ENCODE measurements at places on chromosomes 4 and X.
A peak's percentile ranks its signal among the peaks of the same experiment; 100 is the strongest.

- no peak for DNase-seq
Measured at GRCh38 chrX:15678339-15678738, 13.7 kb upstream of the CLTRN start.

GRCh38 chr4:71304289-71304850 lies 34.5 kb upstream of the SLC4A4 start:
- DNase-seq = no peak

- DNase-seq = no peak
Measured at GRCh38 chr4:176622251-176622948, 170.3 kb downstream of the VEGFC start.

DNA sequence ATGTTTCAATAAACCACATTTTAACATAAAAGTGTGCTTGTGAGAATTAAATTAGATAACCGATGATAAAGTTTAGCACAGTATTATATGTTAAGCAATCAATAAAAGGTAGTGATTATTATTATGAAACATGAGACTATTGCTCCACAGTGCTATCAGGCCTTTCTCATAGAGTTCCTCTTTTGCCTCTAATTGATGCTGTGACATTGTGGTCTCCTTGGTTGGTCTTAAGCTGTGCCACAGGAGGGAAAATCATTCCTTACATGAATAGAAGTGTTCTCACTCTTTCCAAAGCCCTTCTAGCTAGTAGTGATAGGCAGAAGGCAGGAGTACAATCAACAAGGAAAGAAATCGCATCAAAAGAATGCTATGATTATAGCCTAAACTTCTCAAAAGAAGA lies 9.2 kb upstream of the PDHA2 start:
- DNase-seq = no peak

- DNase-seq = no peak
Measured at GRCh38 chr4:82473621-82474164, 43.3 kb downstream of the ENOPH1 start.

- DNase-seq = no peak
Measured at GRCh38 chr4:178233906-178234305, 791.7 kb upstream of the AGA start.

DNA sequence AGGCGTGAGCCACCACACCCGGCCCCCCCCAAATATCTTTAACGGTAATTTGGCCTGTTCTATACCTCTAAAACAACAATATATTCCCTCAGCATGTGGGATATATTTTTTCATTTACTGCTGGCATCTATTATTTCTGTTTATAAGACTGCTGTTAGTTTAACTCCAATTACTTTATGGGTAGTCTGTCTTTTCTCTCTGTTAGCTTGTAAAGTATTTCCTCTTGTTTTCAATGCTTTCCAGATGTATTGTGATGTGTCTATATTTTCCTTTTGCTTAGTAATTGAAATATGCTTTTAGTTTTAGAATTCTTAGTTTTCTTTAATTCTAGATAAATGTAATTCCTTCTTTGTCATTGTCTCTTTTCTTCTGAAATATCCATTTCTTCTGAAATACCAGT lies 445.8 kb downstream of the ANKRD50 start:
- DNase-seq = no peak

DNA sequence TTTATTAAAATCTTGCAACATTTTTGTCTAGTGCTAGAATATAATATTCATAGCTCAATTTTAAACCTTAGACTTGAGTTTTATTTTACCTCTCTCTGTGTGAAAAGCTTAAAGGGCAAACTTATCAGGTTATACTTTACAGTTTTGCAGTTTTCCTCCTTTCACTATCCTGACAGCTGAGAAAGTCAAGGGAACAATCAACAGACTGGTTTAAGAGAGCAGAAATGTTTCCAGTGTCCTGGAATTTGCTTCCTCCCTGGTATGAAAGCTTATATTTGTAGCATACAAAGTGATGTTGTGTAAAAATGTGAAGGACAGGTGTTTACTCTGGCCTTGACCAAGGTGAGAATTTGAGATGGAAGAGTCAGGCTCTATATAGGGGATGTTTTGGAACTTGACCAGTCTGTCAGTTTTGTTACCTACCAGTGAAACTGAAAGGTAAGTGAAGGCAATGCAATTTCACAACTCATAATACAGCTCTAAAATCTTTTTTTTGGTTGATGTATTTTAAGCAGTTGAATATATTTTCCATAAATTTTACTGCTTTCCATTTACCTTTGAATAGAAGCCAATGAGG lies 64.6 kb downstream of the FHIP1A start:
- DNase-seq = no peak

DNA sequence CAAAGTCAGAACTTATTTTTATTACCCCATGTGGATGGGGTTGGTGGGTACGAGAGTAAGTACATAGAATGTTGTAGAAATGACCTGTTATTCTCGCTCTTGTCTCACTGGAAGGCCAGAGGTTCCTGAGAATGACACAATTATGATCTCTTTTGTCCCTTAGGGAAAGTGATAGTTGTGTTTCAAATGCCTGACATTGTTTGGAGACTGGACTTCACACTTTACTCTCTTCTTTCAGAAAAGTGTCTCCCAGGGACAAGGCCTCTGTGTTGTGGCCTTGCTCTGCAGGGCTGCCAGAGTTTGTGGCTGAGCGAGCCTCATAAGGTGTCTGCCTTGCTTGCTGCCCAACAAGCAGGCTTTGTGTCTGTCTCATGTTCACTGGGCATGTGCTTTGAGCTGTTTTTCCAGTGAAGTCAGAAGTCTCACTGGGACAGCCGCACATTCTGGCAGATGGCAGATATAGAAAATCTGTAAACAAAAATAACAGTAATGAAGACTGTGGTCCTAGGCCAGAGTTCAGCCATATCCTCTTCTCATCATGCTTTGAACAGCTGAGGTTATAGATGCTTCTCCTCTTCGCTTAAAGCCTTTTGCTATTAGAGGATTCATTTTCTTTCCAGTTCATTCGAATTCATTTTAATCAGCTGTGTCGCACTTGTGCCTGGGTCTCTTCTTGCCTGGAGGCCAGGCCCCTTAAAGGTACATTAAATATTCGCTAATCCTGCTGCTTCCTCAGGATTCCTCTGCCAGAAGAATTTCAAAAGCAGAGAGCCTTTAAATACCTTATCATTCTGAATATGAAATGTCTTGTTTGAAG lies 14.4 kb downstream of the PPEF1 start:
- DNase-seq = no peak

- DNase-seq = no peak
Measured at GRCh38 chr4:87068583-87069021, 133.8 kb downstream of the AFF1 start.

DNA sequence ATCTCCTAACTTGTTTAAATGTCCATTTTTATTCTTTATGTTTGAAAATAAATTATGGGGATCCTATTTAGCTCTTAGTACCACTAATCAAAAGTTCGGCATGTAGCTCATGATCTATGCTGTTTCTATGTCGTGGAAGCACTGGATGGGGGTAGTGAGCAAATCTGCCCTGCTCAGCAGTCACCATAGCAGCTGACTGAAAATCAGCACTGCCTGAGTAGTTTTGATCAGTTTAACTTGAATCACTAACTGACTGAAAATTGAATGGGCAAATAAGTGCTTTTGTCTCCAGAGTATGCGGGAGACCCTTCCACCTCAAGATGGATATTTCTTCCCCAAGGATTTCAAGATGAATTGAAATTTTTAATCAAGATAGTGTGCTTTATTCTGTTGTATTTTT lies 27.6 kb downstream of the NUDT6 start:
- DNase-seq = no peak

DNA sequence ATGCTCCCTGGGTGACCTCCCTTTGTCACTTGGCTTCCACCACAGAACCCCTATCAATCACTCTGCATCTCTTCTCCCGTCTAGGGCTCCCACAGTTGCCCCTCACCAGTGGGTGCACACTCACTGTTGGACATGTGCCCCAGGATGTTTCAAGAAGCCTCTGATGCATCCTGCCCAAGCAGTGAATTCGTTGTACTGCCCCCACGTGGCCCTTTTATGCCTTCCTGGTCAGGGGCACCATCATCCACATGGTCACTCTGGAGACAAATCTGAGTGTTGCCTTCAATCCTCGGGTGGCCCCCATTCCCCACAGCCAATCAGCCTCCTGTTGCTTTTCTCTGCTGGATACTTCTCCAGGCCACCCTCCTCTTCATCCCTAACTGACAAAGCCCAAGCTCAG lies 12.2 kb downstream of the ITIH6 start:
- no peak for DNase-seq

DNA sequence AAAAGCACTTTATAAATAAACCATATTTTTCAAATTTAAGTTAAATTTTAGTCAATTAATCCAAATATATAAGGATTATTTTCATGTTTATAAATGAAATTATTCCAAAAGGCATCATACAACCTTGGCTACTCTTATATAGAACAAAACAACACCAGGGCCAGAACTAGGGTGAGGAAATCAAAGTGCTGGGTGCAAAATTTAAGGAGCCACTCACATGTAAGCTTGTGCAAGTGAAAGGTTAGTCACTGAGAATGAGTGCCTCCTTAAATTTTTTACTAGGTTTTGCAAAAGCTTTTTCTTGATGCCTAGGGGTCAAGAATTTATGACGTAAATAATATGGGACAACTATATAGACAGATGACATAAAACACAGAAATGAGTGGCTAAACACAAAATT lies 83.4 kb upstream of the COX18 start:
- DNase-seq = peak; percentile 17

DNA sequence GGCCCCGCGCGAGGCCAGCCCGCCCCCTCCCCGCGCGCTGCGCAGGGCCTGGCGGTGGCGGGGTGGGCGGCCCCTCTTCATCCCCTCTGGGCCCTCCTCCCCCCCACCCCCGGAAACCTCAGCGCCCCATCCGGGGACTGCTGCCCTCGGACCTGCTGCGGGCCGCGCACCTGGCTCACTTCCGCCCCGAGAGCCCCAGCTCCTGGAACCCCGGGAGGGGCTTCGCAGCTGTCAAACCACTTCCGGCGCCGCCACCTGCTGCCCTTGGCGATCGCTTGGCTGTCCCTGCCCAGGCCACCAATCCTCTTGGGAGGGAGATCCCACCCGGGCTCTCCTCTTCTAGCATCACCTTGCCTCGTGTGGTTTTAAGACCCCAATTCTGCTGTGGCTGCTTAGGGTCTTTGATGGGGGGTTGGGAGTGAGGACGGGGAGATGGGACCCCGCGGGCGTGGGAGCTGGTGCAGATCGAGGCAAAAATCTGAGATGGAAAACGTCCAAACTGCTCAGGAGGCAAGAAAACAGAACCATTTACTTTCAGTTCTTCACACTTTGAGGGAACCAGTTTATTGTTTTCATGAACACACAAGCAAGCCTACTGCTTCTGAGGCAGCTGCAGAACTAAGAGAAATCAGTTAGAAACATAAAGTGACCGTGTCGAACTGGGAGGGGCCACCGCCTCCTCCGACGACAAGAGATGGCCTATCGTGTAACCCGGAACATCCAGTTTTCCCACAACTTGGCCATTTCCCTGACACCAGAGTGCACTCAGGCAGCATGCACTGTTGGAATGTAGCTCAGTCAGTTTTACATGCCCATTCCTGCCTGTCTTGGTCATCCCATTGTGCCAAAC lies 754 bp downstream of the MTMR1 start:
- peak; percentile 61 for DNase-seq

DNA sequence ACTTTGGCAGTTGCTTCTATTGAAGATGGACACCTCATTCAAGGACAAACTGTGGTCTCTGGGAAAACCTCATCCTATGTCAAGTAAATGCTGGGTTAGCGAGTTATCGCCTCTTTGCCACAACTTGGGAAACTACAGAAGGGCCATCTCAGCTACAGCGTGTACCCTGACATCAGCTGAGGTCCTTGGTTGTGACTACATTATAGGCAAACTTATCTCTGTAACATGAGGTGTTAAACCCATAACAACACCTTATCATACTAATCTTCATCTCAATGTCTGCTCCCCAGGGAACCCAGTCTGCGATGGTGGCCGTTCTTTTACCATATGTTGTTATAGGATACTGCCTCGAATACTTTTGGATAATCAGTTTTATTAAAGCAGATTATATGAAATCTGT lies 1862.7 kb downstream of the STIM2 start:
- no peak for DNase-seq

DNA sequence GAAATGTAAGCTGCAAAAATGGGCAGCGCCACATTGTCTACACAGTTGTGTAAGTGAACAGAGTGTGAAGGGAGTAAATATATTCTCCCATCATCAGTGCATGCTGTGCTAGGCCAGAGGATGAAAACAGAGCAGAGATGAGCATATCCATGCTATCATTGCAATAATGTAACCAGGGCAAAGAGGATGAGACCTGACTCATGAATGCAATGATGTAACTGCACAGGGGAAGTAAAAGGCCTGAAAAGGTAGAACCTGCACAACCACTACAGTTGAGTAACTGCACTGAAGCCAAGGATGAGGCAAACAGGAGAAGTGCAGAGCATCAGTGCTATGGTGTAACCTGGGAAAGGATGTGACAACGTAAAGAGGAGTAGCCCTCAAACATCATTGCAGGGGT lies 220.4 kb upstream of the FAM47C start:
- no peak for DNase-seq

- DNase-seq = no peak
Measured at GRCh38 chr4:47733302-47734175, 104.3 kb downstream of the CORIN start.

GRCh38 chrX:27229721-27230120 lies 233.4 kb downstream of the PPP4R3C start:
- no peak for DNase-seq

DNA sequence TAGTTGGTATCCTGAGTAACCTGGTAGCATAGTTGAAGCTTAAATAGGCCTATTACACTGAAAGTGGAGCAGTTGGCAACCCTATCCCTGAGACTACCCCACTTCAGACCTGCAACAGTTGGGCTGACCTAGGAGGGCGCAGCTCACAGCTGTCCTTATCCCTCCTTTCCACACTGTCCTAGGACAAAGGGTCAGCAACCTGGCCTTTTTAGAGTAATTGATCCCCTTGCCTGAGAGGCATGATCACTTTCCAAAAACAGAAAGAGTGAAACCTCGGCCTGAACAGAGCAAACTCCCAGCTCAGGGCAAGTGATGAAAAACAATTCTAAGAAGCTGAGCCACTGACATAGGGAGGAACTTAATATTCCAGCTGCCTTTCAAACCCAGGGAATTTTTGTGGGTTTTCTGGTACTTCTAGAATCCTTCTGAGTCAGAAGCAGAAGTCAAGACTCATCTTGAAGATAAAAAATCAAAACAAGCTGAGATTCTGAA lies 94.9 kb upstream of the MYOZ2 start:
- peak; percentile 94 for DNase-seq

DNA sequence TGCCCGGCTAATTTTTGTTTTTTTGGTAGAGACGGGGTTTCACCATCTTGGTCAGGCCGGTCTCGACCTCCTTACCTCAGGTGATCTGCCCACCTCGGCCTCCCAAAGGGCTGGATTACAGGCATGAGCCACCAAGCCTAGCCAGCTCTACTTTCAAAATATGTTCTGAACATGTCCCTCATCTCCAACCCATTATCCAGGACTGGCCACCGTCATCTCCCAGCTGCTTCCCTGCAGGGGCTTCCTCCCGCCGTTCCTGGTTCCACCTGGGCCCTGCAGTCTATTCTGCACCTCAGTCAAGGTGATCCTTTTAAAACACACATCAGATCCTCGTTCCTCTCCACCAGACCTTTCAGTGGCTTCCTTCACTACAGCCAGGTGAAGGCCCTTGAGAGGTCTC lies 80.9 kb upstream of the NKX1-1 start:
- no peak for DNase-seq

- no peak for DNase-seq
Measured at GRCh38 chrX:10077425-10078188, 79.2 kb upstream of the CLCN4 start.

Measured in inflammatory macrophage treated with lipopolysaccharide for 4 hours (primary cell).